Activated CD8-positive, alpha-beta memory T cell treated with anti-CD3 and anti-CD28 coated beads for 1 hour (primary cell): ENCODE measurements at places on chromosomes 5 and 9.

DNA sequence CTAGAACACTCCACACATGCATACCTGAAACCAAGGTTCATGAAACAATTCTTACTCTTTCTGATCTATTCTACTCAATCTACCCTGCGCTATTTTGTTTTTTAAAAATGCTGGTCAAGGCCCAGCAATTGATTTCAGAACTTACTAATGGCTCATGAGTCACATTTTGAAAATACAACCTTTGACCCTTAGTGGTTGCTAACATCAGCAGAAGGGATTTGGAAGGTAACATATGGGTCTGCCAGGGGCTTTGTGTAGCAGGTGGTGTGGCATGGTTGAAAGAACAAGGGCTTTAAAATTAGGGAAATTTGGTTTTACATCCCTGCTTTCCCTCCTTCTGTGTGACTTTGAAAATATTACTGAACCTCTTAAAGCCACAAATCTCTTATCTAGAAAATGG, 101.4 kb downstream of the ATG10 start:
- no peak for DNase-seq

DNA sequence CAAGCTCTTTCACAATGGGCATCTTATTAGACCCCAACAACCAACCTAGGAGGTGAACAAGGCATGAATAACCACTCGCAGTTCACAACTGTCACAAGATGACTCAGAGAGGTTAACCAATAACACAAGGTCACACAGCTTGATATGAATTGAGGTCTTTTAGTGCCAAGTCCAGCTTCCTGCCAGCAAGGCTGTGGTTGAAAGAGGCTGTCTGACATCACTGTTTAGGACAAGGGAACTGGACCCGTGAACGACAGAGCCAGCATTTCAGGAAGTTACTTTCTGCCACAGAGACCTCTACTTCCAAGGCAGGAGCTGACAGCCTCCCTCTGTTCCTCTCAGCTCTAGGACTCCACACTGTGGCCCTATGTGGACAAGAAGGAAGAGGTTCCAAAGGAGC, 53.4 kb upstream of the ALDH1B1 start:
- no peak for DNase-seq

- DNase-seq: no peak
These were observed 10.5 kb downstream of the CSF1R start for GRCh38 chr5:150075806-150076205.

DNA sequence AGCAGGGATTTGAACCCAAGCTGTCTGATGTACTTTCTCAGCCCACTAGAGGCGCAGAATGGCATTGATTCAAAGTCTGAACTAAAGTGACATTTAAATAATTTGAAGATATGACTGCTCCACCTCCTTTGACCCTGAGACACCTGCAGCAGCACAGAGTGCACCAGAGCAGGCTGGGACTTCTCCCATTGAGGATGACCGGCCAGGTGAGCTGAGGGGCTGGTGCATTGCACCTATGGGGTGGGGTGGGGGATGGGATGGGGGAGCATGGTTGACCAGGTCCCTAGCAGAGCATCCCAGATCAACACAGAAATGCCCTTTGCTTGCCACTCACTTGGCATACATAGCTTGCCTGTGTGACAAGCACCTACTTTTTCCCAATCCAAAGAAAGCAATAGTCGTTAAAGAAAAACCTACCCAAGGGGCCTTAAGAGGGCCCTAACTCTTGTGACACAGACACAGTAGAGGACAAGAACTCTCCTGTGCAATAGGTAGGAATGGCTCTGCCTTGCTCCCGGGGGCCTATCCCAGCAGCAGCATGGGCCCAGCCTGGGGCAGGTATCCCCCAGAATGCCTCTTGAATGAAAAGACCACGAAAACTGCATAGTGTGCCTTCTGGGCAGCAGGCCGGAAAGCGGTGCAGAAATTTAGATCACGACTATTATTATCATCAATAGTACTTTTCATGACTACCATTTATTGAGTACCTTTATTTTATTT, 6.5 kb downstream of the SH3PXD2B start:
- DNase-seq: no peak
